ENCODE measurements at places on chromosomes 2 and 18.

GRCh38 chr2:38528008-38528442 lies 74.7 kb downstream of the HNRNPLL start:
- no peak for DNase-seq

DNA sequence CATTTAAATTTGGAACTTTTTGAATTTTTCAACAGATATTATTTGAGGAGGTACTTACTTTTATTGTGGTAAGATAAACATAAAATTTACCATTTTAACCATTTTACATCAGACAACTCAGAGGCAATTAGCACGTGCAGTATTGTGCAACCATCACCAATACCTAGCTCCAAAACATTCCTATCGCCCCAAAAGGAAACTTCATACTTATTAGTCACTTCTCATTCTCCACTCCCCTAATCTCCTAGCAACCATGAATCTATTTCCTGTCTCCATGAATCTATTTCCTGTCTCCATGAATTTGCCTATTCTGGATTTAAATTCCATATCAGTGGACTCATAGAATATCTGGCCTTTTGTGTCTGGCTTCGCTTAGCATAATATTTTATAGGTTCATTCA lies 69.9 kb upstream of the FAM136A start:
- DNase-seq: no peak

GRCh38 chr18:45384962-45385315 lies 230.3 kb upstream of the SLC14A2 start:
- DNase-seq: no peak

DNA sequence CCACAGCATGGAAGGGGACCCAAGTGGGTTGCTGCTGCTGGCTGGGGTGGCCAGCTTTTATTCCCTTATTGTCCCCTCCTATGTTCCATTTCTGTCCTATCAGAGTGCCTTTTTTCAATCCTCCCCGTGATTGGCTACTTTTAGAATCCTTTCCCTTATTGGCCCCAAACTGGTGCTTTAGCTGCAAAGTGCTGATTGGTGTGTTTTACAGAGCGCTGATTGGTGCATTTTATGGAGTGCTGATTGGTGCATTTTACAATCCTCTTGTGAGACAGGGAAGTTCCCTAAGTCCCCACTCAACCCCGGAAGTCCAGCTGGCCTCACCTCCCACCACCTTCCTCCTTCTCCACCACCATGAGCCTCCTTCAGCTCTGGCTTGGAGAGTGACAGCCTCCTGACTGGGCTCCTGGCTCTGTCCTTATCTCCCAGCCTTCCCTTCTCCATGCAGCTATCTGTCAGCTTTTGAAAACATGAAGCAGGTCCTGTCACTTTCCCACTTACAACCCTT lies 20.7 kb upstream of the PLB1 start:
- DNase-seq: no peak

DNA sequence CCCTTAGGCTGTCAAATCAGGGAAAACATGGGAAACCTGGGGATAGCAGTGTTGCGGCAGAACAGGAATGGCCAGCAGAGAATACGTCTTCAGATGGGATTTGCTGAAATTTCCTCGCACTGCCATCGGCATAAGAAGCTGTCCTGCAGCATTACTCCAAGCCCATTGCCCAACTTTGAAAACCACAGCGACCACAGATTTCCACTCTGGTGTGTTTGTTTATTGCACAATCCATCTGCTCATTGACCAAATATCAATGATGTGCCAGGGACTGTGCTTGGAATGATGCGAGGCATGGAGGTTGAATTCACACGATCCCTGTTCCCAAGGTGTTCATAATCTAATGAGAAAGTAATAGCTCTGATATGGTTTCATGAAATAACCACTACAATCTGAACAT lies 383.3 kb upstream of the MYT1L start:
- peak; percentile 1 for DNase-seq

- DNase-seq: no peak
These were observed 62.0 kb downstream of the CCNT2 start for GRCh38 chr2:134980639-134981038.

- DNase-seq: no peak
These were observed 40.7 kb upstream of the BBS5 start for GRCh38 chr2:169438466-169439072.

DNA sequence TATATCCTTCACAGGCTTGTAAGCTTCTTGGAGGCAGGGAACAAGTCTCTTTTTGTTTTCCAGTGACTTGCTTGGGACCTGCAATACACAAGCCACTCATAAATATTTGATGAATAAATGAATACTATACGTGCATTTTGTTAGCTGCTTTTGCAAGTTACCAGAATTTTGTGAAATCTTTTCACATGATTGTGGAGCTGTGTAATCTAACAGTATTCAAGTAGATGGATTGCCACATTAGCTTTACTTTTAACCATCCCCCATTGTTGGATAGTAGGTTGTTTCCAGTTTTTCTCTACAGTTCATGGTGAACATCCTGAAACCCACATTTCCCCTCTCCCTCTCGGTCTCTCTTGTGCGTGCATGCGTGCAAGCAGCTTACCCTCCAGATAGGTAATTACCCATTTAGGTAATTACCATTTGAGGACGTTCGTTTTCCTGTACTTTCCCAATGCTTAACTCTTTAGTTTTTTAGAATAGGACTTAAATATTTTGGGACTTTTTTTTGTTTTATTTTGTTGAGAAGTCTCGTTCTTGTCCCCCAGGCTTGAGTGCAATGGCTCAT lies 12.5 kb downstream of the ZNF407 start:
- DNase-seq: peak; percentile 8

- peak; percentile 83 for DNase-seq
These were observed at the start of gene CXCR2 for GRCh38 chr2:218125626-218126080. CXCR2 (plus strand) TSS chr2:218126028; CDS start chr2:218134802, 8,774 bp downstream.

DNA sequence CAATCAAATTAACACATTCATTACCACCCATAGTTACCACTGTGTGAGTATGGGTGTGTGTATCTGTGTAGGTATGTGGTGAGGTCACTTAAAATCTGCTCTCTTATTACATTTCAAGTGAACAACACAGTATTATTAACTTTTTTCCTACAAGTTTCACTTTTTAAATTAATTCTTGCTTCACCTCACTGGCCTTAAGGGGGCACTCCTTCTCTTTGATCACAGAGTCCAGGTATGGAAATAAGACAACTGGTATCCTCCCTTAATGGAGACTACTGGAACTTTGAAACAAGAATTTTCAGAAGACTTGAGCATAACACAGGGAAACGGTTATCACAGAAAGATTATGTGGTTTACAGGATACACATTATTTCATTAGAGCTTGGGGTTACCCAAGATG lies 255.8 kb downstream of the ASXL3 start:
- no peak for DNase-seq

DNA sequence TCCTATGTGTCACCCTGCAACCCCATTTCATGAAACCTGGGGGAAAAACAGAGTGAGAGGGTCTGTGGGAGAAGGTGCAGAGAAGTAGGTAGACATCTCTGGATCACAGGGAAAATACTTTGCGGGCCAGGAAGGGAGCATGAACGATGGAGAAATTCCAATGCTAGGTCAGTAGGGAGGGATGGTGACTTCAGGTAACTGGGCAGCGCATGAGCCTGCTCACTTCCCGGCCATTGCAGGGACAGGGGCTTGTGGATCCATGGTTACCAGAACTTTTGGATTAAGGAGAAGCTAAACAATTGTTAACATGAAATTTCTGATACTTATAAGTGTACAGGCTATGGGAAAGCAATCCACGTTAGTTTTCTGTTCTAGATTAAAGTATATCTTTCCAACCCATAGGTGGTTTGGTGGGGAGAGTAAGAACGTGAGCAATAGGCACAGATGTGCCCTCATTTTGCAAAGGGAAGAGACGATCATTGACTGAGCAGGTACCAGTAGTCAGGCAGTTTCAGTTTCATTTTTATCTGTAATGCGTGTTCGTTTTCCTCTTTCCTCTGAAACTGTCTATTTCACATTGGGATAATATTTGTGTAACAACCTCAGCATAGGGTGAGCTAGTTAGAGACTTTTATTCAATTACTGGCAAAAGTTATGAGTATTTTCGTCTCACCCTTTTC lies 65.0 kb downstream of the NYAP2 start:
- no peak for DNase-seq

- no peak for DNase-seq
These were observed 26.8 kb upstream of the INHBB start for GRCh38 chr2:120319123-120319522.

DNA sequence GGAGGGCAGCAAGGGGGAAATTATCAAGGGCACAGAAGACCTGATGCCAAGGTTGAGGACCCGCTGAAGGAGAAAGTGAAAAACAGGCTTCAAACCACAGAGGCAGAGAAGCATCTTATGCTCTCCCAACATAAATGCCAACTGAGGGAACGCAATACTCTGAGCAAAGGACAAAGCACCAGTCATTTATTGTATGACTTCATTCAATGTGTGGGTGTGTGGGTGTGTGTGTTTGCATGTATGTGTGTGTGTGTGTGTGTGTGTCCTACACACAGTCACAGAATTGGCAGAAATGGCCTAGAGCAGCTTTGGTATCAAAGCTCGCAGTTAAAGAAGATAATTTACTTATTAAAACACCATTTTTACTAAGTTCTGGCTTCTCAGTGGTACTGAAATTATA lies 51.4 kb downstream of the UXS1 start:
- DNase-seq: no peak

DNA sequence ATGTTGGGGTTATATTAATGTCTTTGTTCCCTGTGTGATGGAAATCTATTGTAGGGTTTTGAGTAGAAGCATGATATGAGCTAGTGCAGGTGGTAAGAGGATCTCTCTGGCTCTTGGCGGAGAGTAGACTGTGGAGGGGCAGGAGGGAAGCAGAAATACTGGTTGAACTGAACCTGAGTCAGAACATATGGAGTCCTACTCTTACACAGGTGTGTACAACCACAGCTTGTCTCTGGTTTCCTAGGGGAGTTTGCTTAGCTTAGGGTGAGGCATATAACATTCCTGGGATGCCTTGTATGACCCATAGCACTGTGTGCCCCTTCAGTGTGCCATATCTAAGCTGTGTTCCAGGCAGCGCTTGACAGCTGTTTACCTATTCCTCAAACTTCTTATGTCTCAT lies 97.3 kb upstream of the GCFC2 start:
- no peak for DNase-seq

DNA sequence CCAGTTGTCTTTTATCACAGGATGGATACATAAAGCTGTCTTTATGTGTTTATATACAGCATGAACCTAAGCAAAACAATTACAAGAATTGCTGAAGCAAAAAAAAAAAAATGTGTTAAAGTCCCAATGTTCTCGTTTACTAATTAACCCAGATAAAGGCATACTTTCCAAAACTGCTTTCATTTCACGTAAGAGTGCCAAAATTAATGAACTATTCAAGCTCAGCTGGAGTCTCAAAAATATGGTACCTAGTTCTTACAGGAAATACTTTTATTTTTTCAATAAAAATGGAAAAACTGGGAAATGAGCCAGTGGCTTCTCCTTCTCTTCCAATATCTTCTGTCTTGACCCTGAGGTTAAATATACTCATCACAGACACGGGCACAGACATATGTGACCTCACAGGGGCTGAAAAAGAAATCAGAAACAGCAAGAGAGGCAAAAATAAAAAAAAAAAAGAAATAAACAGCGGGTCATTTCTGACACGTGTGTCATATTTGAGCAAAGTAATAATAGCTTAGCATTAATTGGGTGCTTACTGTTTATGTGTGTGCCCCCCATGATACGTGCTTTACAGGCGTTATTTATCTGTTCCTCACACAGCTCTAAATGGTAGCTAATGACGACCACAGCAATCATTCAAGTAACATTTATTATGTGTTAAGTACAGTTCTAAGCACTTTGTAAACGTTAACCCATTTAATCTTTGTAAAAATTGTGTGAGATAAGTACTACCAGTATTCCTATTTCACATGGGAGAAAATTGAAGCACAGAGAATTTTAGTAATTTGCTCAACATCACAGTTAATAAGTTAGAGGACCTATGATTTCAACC lies 158.0 kb upstream of the MMADHC start:
- no peak for DNase-seq

DNA sequence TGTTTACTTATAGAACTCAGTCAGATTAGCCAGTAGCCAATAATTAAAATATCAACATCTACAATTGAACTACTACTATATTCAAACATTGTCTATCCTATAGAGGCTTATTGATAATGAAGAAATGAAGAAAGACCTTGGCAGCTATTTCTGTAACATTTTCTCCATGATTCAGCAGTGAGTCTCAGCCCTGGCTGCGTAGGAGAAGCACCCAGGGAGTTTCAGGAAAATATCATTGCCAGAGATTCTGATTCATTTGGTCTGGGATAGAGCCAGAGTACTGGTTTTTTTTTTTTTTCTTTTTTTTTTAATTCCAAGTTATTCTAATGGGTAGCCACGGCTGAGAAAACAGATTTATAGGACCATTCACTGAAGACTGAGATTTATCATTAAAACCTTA lies 404.8 kb downstream of the TXNL1 start:
- DNase-seq: no peak

GRCh38 chr2:241015439-241015838 lies 17.0 kb downstream of the SNED1 start:
- no peak for DNase-seq

- DNase-seq: no peak
These were observed 11.4 kb downstream of the HTR2B start for GRCh38 chr2:231113489-231113888.

DNA sequence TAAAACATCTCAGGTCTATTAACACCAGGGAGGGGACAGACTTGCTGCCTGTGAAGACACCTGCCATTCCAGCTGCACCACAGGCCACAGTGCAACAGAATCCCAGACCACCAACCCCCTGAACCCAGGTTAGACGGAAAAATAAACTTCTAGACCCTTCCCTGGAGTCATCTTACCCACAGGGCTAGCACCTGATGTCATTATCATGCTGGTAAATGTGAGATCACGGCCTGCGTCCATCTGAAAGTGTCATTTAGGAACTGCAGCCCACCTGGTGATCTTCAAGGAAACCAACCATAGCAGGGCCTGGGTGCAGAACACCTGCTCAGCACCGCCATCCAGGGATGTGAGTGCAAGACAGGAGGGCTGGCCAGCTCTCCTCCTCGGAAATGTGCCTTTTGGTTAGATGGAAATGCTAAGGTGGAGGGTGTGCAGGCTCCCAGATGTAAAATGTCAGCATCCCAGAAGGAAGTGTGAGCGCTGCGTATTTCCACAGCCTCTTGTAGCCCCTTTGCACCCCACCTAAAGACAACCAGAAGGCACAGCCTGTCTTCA lies 80.8 kb downstream of the PTGR3 start:
- DNase-seq: no peak

- no peak for DNase-seq
These were observed 74.8 kb downstream of the TXNL1 start for GRCh38 chr18:56563568-56563967.

GRCh38 chr2:15939556-15939853 lies 845 bp upstream of the MYCN start:
- DNase-seq: no peak

GRCh38 chr2:45653122-45653913 lies 1.8 kb downstream of the PRKCE start:
- no peak for DNase-seq
